ENCODE measurements at places on chromosomes 11 and 22.

DNA sequence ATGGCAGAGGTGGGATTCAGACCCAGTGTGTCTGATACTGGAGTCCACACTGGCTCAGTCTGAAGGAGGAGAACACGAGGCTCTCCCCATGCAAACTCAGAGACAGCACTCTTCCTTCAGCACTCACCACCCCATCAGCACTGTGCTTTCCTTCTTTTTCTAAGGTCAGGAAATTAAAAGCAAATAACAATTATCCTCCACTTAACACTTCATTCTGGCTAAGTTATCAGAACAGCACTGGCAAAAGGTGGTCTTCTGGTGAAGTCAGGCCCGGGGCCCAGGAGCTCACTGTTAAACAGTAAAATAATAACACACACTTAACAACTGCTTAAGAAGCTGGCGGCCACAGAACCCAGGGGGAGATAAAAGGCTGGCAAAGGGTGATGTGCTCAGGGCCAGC, 107.1 kb downstream of the NAT10 start:
- DNase-seq: no peak

- no peak for DNase-seq
Measured at GRCh38 chr11:102368472-102368871, 21.5 kb downstream of the BIRC2 start.

DNA sequence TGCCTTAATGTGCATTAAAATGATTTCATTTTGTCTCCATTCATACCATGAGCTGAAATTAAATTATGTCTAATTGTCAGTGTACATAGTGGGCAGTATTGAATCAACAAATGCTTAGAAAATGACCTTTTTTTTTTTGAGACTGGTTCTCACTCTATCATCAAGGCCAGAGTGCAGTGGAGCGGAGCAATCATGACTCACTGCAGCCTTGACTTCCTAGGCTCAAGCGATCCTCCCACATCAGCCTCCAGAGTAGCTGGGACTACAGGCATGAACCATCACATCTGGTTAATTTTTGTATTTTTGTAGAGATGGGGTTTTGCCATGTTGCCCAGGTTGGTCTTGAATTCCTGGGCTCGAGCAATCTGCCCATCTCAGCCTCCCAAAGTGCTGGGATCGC, 117.0 kb upstream of the BLID start:
- DNase-seq: no peak

- no peak for DNase-seq
Measured at GRCh38 chr22:23825246-23825905, 13.4 kb downstream of the DERL3 start.

DNA sequence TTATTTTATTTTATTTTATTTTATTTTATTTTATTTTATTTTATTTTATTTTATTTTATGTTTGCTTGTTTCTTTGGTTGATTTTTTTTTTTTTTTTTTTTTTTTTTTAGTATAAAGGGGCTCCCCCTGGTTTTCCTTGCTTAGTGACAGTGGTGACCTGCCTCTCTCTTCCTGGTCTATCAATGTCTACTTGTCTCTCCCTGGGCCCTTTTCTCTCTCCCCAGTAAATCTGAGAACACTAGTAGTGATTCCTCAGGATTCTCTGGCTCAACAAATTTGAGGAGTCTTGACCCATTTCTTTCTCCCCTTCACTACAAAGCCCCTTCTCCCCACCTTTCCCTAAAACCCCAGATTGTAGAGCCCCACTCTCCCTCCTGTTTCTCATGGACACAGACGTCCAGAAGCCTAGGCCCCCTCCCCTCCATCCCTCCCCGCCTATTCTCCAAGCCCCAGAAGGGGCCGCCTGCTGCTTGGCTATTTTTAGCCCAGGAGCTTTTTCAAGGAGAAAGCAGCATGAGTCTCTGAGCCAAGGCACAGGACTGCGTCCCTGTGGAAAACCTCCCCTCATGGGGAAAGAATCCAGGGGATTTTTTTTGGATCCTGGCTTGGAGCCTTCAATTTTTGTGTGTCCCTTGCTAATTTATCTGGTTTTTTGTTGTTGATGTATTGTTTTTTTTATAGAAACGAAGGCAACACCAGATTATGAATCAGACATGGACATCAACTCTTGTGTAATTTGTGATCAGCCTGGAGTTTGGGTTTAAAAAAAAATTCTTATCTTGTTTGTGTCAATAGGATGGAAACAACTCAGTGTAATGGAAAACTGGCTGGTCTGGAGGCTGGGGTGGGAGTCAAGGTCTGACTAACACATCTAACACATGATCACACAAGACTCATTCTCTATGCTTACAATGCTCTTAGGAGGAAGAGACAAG, 17.5 kb upstream of the ACCSL start:
- no peak for DNase-seq

GRCh38 chr22:39351689-39352214, 2.0 kb downstream of the SYNGR1 start:
- DNase-seq: peak; percentile 91

GRCh38 chr11:76510060-76511047, 65.5 kb downstream of the EMSY start:
- DNase-seq: no peak

DNA sequence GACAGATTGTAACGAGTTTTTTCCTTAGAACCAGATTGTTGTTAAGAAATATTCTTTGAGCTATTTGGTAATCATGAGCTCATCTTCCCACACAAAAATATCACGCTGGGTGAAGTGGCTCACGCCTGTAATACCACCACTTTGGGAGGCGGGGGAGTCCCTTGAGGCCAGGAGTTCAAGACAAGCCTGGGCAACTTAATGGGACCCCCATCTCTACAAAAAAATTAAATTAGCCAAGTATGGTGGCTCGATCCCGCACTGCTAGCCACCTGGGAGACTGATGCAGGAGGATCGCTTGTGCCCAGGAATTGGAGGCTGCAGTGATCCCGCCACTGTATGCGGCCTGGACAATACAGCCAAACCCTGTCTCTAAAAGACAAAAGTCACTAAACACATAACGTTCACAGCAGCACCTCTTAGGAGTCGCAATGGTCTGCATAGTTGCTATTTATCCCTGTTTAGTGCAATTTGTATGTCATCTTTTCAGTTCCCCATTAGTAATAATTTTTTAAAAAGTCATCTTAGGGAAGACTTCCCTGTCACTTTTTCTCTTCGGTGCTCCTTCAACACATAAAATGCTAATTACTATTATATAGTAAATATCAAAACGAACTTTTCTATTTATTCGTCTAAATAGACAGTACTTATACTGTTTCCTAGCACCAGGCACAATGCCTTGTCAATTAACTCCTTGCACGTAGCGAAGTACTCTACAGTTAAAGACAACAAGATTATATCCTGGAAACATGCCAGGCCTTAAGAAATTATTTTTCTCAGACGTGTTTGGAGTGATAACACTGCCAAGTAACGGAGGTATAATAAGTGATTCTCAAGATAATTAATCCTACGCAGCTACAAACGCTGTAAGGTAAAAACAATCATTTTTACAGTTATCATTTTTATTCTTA, 1.1 kb downstream of the ST13 start:
- DNase-seq: no peak

DNA sequence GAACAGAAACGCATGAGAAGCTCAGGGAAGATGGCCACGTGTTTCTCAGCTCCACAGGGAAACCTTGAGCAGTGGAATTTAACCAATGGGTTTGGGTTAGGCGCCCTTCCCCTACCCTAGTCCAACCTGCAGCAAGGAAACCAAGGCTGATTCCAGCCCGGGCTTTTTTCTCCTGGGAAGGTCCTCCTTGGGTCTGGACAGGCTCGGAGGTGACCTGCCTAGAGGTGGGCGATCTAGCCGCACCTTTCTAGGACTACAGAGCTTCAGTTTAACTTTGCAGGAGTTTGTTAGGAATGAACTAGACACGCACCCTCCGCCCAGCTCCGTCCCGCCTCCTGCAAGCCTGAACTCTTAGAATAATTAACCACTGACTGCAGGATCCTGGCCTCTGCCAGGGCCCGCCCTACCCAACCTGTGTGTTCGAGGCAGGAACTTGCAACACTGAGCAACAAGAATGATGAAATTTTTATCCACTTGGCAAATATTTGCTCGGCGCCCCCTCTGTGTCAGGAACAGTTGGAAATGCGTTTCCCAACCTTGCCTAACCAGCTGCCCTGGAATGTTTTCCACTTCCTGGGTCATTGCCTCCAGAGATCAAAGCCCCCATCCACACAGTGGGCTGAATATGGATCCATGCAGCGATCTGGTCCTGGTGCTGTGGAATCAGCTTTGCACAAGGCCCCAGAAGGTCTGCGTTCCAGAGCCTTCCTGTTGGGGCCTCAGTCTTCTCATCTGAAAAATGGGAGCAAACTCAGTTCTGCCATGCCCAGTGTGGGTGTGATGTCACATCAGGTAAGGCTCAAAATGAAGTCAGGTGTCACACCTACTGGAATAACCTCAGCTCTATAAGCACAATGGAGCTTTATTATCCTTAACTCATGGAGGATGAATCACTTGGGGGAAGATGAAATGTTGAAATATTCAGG, 13.3 kb downstream of the MPST start:
- DNase-seq: no peak

GRCh38 chr11:62054081-62054480, 69.7 kb upstream of the INCENP start:
- DNase-seq: no peak

DNA sequence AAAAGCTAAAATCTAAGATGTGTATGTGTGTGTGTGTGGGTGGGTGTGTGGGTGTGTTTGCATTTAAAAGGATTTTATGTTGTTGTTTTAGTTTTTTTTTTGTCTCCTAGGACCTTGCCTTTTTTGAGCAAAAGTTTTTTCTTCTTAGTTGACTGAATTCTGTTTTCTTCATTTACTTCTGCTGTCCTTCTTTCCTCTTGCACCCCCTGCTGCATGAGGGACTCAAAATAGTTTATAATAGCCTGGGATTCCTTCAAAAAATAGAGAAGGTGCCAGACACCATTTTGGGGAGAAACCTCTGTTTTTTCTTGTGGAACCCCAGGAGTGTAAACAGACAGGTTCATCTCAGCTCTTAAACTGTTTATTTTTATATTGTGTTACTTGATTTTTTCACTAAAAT, 817.7 kb downstream of the TBC1D22A start:
- DNase-seq: no peak

GRCh38 chr11:134346101-134346975, 14.6 kb downstream of the GLB1L2 start:
- DNase-seq: peak; percentile 45

DNA sequence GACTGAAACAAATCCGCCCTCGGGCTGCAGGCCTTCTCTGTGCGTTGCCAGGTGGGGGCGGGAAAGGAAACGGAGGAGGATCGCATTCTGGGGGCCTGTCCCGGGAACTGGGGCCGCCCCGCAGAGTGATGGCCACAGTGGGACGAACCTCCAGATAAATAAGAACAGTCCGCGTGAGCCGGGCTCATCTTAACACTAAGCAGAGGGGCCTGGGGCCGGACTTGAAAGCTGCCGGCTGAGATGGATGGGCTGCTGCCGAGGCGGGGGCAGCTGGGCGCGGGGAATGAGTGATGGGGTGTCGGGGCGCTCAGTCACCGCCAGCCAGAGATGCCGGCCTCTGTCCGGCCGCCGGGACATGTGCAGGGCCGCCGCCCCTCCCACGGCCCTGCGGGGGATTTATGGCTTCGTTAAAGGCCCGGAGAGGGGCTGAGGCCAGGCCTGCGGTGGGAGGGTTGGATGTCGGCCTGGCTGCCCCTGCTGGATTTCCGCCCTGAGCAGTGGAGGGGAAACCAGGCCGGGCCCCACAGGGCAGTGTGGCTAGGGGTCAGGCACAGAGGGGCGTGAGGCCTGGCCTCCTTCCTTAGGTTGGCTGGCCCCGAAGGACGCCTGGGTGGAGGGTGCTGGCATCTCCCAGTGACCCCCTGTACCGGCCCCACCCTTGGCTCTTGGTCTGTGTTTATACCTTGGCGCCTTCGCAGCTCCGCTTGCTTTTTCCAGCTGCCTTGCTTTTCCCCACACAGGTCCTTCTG, 45.3 kb upstream of the CD82 start:
- DNase-seq: no peak

GRCh38 chr22:47452184-47452583, 689.7 kb downstream of the TBC1D22A start:
- DNase-seq: no peak

DNA sequence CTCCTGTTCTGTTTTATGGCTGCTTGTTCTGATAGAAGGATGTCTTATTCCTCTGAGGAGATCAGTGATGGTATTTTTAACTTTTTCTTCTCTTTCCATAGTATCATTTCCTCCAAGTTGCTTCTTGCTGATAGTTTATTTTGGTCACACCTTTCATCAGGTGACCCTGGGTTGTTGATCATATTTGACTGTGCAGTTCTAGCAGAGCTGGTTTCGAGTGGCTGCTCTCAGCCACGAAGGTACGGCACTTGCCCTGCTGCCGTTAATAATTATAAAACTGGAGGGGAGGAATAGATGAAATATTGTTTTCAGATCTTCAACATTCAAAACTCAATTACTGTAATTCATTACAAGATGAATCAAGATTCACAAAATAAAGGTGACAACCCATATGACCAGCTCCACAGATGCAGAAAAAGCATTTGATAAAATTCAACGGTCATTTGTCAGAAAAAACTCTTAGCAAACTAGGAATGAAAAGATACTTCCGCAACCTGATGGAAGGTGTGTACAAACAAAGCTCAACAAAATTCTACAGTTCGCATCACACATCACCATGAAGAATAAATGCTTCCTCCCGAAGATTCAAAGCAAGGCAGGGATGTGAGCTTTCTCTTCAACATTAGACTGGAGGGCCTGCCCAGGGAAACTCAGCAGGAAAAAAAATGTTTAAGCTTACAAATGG, 59.2 kb upstream of the RTL6 start:
- no peak for DNase-seq

DNA sequence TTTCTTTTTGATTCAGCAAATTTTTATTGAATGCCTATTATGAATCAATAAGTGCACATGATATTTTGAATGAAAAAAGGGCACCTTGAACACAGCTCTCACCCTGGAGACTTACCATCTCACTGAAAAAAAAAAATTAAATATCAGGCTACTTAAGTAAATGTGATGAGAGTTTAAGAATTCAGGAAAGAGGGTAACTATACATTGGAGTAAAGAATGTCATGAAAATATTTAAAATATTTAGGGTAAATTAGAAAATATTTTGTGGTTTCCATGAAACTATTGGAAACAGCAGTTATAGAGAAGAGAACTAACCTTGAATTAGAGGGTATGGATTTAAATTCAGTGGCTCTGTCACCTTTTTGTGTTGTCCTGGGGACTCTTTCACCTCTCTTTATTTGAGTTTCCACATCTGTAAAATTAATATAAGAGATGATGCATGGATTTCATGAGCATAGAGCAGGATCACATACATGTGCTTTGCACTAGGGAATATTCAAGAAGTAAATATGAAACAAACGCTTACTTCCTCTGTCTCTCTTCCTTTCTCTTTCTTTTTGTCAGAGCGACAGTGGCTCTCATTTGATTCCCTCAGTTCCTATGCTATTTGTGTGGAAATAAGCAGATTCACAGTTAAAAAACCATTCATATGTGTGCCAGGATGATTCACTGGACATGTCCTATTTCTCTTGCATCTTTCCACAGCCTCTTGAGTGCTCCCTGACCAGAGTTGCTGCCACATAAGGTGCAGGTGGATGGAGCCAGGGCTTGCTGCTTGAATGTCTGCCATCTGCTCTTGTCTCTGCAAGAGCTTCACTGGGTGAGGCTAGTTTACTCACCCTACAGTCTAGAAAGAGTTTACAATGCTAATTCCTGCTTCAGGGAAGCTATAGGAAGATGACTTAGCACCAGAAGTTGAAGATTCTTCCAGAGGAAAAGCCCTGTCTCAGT, 533.1 kb downstream of the ETS1 start:
- no peak for DNase-seq
